NCI-H510A treated with DMSO at 0.1 percent for 48 hours (cell line): ENCODE measurements at places on chromosomes 6 and 20.
A peak's percentile ranks its signal among the peaks of the same experiment; 100 is the strongest.

GRCh38 chr20:14838663-14839628 lies 501.5 kb upstream of the FLRT3 start:
- no peak for DNase-seq

GRCh38 chr6:137427656-137428290 lies 66.4 kb downstream of the OLIG3 start:
- DNase-seq, result no peak

DNA sequence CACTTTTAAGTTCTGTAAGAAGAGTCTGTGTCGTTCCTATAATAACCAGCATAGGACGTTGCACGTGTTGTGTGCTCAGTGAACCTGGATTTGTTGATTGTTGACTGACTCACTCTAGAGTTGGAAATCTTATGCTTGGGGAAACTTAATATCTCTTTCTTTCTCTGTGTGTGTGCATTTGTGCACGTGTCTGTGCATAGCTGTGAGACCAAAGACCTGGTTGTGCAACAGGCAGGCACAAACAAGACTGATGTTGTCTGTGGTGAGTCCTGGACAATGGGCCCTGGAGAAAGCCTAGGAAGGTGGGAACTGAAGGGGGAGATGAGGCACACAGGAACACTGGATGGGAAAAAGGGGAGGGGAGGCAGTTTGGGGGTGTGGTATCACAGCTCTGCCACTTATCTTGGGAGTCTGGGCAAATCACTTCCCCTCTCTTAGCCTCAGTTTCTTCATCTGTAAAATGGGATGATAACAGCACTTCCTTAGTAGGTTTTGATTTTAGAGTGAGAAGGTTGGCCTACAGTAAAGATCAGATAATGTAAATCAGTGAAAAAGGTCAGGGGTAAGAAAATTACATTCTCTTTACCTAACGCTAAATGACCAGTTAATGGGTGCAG lies 8.4 kb downstream of the CD40 start:
- DNase-seq, result no peak

DNA sequence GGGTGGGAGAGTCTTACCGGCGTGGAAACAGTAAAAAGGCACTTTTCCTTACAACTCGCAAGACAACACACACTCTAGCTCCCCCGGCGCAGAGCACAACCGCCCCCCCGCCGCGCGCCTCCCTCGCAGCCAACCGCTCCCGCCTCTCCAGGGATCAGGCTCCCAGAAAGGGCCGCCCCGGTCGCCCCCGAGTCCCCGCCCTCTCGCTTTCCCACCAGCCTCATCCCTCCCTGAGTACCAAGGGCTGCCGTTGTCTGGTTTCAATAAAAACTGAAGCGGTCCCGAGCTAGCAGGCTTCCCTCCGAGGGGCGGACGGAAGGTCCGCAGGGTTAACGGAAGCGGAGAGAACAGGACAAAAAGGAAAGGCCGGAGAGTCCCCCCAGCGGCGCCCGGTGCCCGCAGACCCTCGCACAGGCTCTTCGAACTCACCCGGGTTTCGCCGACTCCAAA lies 804 bp downstream of the ELOVL5 start:
- DNase-seq, result peak; percentile 93

- DNase-seq, result no peak
Observed at GRCh38 chr6:31094389-31094881, 17.9 kb downstream of the C6orf15 start.

DNA sequence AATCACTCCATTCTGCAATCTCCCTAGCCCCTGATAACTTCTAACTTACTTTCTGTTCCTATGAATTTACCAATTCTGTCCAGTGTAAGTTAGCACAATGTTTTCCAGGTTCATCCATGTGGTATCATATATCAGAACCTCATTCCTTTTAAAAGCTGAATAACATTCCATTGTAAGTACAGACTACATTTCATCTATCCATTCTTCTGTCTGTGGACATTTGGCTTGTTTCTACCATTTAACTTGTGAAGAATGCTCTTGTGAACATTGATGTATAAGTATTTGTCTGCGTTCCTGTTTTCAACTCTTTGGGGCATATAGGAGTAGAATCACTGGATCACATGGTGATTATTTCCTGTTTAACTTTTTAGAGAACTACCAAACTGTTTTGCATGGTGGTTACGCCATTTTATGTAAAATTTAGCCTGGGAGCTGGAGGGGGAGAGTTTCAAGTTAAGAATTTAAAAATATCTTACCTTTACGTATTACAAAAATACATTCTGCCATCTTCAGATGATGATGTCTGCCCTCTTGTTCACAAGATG lies 156.5 kb downstream of the BTBD3 start:
- DNase-seq, result no peak

DNA sequence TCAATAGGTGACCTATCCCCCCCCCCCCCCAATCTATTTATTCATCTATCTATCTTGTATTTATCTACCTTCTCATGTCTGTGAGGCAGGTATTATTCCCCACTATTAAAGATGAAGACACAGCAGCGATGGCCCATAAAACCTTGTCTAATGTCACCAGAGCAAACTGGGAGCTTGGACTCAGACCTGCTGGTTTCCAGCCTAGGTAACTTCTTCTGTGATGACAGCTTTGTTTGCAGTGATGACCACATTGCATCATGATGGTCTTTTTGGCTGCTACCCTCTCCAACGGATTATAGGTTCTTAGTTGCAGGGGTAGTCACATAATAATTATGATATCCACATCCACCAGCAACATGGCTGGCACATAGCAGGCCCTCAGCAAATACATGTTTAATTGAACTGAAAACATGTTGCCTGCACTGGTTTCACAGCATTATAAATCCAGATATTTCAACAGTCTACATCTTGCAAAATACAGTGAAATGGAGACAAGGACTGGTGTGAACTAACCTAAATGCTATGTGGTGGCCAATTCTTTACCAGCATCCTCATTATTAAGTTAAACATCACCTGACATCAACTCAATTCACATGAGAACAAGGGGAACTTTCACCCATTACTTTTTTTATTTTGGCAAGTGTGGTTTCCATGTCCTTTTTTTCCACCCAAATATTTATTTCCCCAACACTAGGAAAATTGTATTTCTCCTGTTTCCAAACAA lies 712.5 kb upstream of the NRSN1 start:
- DNase-seq, result no peak

DNA sequence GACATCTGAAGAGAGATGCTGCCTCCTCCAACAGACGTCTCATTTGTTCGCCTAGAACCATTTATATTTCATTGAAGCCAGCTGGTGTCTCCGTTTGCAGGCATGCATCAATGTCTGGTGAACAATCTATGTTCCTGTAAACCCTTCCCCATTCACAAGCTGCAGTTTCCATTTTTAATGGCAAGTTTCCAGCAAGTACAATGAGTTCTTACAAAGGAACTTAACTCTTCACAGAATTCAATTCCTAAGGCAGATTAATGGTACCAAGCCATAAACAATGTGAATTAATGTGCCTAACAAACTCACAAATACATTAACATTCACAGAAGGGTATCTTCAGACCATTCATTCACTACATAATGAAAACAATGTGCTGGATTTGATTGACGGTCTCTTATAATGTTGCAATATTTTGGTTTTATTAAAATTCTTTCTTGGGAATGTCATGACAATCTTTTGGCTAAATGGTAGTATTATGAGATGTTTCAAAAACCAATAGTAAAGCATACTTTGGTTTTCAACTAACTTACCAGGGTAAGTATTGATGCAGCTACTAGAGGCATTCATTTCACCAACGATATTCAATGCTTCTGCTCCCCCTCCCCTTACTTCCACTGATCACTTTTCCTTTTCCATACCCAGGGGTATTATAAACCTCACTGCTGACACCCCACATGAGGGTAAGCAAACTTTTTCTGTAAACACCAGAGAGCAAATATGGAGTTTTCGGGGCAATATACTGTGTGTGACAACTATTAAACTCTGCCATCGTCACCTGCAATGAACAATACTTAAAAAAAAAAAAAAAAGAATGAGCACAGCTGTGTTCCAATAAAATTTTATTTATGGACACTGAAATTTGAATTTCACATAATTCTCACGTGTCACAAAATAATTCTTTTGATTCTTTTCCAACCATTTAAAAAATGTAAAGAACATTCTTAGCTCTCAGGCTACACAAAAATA lies 4.2 kb downstream of the AKIRIN2 start:
- DNase-seq, result no peak

- no peak for DNase-seq
Observed at GRCh38 chr6:111943726-111944125, 70.5 kb upstream of the FYN start.

DNA sequence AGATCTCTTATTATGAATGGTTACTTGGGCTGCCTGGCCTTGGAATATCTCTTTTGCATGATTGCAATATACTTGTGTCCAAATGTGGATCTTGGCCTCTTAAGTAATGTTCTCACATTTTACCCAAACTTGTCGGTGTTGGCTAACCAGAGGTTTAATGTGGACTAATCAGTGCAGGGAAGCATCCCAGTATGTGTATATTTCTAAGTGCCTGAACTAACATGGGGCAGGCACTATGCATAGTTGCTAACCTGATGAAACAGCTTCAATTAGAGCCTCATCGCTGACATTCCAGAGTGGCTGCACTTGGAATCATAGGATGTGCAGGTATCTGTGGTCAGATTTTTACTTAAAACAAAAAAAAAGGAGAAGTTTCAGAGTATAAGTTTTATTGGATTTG lies 160.0 kb downstream of the PDE7B start:
- DNase-seq, result no peak
